Kasumi-1 (cell line): ENCODE measurements at places on chromosomes 1 and 21.

DNA sequence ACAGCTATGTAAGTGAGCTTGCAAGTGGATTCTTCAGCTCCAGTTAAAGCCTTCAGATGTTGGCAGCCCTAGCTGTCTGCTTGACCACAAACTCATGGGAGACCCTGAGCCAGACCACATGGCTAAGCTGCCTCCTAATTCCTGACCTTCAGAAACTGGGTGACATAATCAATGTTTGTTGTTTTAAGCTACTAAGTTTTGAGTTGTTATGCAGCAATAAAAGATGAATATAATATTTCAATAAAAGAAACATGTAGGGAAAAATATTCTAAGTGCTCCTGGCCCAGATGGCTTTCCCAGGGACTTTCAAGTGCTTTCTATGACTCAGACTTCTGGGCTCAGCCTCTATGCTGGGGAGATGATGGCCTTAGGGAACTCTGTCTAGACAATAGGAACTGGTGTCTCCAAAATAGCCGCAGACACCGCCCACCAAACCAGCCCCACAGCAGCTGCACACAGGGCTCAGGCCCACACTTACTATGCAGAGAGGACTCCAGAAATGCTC, 20.3 kb upstream of the AZIN2 start:
- DNase-seq: no peak

DNA sequence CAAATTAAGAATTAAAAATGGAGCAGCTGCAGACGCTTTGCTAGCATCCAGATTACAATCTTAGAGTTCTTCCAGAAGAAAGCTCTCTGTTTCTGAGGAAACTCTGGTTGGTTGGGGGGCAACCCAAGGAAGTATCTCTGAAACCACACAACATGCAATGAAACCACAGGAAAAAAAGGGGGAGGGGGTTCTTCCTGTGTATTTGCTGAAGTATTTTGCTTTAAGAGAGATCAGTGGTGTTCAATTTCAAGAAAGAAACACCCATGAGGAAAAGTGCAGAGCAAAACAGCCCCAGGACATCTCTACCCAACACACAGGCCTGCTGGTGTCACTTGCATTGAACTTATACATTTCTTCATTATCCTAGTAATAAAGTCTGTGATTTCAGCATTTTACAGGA, 19.7 kb upstream of the TIAM1 start:
- DNase-seq: peak; percentile 41

GRCh38 chr21:37159053-37159776, 86.2 kb downstream of the TTC3 start:
- no peak for DNase-seq

- DNase-seq: no peak
Measured at GRCh38 chr1:5348732-5349465, 643.3 kb downstream of the NPHP4 start.

DNA sequence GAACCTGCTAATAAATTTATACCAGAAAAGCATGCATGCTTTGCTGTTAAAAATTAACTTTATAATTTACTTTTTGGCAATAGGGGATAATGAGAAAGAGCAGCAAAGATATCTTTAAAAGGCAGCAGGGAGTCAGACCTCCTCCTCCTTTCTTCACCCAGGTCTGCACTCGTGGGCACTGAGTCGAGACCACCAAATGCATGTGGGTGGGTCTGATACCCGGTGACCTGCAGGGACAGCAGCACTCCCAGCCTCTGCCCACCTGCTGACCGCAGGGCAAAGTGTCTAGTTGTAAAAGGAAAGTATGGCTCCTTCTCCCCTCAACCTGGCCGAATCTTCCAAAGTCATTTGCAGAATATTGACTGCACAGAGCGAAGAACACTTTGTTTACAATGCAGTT, 43.7 kb upstream of the KIF26B start:
- no peak for DNase-seq

DNA sequence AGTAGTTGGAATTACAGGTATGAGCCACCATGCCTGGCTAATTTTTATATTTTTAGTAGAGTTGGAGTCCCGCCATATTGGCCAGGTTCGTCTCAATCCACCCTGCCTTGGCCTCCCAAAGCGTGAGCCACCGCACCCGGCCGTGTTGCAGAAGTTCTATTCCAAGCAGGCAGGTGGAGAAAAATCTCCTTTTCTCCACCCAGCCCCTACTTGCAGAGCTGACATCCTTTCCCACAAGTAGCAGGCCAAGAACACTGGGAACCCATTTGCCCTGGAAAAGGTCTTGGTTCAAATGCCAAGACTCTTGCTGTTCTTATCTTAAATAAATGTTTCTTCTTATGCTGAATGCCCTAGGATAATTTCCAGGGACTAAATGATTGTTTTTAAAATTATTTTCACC, 17.5 kb downstream of the AGL start:
- no peak for DNase-seq

DNA sequence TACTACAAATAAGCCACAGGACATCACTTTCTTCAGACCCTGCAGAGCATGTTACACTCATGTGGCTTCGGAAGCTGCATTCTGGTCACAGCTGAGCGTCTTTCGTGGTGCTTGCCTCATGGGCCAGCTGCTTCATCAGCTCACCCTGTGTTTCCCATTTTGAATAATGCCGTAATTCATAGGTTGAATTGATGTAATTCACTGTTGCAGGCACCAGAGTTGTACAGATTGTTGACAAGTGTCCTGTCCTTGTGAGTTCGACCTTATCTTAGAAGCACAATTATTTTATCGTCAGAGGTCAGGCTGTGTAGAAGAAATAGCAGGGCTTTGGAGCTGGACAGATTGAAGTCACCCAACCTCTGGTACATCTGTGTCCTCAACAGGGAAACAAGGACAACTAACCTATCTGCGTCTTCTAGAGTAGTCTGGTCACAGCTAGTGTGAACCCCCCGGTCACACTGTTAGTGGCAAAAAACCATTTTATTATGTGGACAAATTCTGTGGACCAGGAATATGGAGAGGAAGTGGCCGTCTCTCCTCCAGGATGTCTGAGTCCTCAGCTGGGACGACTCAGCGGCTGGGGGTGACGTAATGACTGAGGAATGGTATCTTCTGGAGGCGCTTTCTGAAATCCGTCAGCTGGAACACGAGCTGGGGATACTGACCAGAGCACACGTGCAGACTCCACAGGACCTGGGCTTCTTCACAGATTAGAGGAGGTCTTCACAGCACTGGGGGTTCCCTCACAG, 17.8 kb downstream of the PKNOX1 start:
- DNase-seq: no peak

GRCh38 chr1:232300466-232300865, 329.5 kb downstream of the SIPA1L2 start:
- DNase-seq: no peak

- DNase-seq: no peak
Measured at GRCh38 chr1:231039161-231040018, 664 bp downstream of the FAM89A start.

DNA sequence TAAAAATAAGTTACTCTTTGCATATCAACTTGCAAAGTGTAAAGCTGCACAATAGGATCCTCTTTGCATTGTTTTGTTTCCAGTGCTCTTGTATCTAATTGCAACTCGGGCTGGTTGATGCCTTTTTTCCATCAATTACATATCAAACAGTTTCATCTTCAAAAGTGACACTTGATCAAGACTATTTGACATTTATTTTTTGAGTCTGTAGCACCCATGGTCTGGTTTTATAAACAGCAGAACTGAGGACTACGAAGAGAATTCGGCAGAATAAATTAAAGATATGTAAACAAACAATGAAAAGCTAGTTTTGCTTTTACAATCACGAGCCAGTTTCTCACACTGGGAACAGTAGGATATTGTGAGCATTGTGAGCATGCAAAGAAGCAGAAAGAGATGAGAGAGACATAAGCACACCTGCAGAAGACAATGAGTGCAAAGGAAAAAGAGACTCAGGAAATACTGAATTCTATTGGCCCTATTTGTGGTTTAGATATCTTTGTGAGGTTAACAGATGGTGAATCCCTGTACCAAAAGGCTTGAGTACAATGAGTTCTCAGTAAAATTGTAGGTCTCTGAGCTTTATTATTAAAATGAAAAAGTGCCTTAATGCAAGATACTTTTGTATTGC, 45.4 kb downstream of the RPL5 start:
- no peak for DNase-seq

- DNase-seq: no peak
Measured at GRCh38 chr1:169690489-169690888, 20.9 kb downstream of the SELL start.

DNA sequence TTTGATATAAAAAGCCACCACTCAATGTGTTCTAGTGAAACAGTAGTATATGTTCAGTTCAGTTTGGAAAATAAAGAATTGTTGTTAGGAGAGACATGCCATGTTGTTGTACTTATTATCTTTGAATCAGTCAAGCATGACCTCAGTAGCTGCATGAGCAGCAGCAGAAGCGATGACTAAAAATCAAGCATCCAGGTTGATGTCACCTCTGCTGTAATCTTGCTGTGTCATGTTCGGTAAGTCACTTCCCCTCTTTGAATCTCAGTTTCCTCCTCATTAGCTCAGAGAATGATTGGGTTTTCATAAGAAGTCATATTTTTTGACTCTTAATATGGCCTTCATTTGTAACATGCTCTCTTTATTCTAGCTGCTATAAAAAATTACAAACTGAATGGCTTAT, 428.4 kb upstream of the B3GALT2 start:
- no peak for DNase-seq

DNA sequence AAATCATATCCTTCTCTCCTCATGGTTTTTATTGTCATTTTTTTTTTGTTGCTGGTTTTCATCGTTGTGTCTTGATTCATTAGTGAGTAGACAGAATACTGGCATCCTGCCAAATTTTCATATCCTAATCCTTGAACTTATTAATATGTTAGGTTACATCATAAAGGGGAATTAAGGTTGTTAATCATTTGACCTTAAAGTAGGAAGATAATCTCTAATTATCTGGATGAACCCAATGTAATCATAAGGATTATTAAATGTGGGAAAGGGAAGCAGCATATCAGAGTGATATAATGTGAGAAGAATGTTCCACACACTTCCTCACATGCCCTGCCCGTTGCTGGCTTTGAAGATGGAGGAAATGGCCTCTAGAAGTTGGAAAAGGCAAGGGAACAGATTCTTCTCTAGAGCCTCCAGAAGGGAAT, 299.7 kb downstream of the HMCN1 start:
- no peak for DNase-seq

DNA sequence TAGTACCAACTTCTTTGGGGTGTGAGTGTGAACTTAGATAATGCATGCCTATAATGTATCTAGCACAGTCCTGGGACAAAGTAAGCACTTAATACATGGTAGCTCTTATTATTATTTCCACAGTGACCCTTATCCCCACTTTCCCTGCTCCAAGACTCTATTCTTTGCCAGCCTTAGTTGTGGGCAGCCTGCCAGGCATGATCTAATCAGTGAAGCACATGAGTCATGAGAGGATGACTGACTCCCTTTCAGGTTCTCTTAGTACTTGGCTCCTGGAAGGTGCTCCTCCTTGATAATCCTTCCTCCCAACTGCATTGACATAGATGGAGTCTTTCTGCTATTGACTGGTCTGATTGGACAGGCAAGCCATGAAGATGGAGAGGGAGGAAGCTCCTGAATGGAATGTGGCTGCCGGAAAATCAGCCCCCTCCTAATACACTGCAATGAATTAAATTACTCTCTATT, 17.4 kb upstream of the GNG12 start:
- no peak for DNase-seq

GRCh38 chr1:192516776-192517297, 58.7 kb upstream of the RGS1 start:
- DNase-seq: peak; percentile 95

DNA sequence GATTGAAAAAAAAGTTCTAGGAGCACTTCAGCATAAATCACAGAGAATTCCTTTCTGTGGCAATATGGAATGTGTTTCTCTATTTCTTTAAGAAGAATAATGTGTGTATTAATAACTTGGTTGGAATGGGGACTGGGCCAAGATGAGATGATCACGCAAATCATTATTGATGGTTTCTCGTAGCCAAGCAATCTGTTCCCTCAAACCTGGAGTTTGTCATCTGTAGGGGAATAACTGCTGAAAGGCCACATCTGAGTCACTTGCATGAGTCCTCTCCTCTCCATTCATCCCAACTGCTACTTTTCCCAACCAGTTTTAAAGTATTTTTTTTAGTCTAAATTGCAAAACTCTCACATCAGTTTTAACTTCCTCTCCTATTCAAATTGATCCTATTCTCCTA, 480.4 kb downstream of the PLPP3 start:
- no peak for DNase-seq

DNA sequence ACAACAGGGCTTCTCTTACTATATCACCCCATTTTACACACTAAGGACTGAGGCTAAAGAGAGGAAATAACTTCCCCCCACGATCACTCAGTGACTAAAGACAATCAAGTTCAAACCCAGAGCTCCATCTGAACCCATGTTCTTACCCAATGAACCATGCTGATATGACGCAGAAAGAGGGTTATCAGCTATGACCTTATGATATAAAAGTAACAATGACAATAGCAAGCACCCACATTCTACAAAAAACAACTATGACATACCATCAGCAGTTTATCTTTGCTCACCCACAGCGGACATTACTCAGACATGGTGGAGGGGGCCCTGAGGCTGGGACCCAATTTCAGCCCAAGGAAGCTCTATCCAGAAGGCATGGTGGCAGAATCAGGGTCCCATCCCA, 75.7 kb downstream of the PTPN14 start:
- DNase-seq: no peak

DNA sequence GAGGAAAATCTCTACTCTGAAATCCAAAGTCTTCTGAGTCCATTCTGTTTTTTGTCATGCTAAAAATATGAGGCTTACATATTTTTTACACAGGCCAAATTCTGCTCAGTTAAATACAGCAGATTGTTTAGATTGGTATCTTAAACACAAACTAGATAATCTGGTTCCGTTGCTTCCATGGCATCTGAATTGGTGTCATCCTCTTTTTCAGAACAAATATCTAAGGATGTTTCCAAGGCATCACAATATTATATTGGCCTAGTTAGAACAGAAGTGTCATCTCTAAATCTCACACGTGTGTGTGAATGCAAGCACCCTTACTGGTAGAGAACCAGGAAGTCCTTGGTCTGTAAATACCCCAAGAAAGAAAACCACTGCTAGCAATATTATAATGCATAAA, 151.2 kb downstream of the NRIP1 start:
- DNase-seq: no peak

GRCh38 chr1:201561195-201561564, 22.3 kb downstream of the NAV1 start:
- no peak for DNase-seq

- DNase-seq: no peak
Measured at GRCh38 chr1:19758227-19758830, 41.4 kb downstream of the TMCO4 start.

GRCh38 chr1:204268101-204268500, 54.3 kb upstream of the GOLT1A start:
- no peak for DNase-seq

DNA sequence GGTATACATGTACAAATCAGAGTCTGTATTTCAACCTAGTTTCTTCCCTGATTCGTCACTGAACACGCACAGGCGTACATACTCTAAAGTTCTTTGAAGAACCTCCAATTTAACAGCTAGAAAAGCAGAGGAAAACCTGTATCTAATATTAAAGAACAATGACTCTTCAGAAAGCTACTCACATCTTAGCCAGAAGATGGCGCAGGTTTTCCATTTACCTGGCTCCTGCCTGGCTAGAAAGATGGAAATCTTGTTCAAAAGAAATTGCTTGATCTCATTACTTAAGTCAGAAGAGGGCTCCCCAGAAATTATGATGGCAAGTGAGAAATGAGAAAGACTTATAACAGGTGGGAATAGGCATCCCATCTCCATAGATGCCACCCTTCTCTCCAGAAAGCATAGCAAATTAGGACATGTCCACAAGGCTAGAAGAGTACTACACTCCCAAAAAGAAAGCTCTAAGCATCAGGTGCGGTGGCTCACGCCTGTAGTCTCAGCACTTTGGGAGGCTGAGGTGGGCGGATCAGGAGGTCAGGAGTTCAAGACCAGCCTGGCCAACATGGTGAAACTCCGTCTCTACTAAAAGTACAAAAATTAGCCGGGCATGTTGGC, 19.0 kb upstream of the L1TD1 start:
- DNase-seq: peak; percentile 82
